ENCODE measurements at places on chromosomes 1 and 21.

GRCh38 chr1:94036730-94037129, 84.2 kb downstream of the ABCA4 start:
- DNase-seq, result no peak

DNA sequence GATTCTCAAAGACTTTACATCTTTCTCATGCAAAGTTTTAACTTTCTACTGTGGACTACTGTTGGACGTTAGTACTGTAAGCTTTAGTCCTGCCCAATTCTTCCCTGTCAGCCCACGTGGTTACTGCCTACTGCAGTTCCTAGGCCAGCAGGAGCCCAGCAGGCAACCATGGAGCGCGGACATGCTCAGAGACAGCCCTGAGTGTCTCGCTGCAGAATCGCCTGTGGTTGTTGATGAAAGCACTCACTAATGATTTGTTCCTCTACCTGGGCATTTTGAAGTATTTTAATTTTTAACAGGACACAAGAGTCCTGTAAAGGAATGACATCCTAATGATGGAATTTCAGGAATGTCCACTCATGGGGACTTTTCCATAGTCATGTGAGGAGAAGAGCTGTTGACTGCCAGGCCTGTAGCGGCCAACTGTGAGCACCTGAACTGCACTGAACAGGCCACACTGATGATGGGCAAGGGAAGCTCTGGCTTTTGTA, 44.1 kb downstream of the PGBD5 start:
- DNase-seq, result no peak

DNA sequence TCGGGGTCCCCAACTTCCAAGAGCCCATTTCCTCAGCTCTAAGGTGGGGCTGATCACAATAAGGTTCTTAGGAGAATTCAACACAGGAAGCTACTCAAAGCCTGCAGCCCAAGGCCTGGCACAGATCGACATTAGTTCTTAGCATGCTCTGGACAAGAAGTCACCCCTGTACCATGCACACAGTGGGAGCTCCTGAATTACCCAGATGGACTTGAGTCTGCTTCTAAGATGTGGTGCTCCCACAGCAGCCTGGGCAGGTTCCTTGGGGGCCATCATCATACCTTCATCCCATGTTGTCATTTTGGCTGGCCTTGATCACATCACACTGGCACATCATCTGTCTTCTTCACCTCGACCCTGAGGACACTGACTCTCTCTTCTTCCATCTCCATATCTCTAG, 153.3 kb upstream of the VAMP3 start:
- no peak for DNase-seq

GRCh38 chr1:172448995-172449584, 5.2 kb upstream of the PIGC start:
- DNase-seq, result no peak

DNA sequence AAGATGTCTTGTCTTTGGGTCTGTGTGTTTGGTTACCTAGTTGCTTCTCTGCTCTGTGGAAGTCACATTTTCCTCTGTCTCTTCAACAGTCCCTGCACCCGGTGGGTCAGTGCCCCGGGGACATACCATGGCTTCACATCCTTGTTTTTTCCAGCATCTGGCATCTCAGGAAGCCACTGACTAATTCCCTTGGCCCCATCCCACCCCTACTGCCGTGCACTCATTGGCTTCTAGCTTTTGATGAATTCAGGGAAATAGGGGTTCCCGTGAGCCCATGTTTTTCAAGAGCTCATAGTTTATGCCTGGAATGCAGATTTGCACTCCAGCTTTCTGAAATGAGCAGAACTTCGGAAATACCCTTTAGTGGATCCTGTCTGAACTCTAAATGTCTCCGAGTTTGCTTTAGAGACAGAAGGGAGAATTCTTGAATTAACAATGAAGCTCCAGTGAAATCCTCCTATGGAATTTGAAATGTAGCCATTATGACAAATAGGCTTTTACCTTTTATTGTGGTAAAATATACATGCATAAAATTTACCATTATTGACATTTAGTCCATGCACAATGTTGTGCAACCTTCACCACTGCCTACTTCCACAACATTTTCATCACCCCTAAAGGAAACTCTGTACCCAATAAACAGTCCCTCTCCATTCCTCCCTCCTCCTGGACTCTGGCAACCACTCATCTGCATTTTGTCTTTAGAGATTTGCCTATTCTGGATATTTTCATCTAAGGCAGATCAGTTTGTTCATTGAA, 67.5 kb downstream of the CLIC6 start:
- no peak for DNase-seq

- no peak for DNase-seq
Measured at GRCh38 chr1:225654688-225655508, 2.0 kb upstream of the ENAH start.

DNA sequence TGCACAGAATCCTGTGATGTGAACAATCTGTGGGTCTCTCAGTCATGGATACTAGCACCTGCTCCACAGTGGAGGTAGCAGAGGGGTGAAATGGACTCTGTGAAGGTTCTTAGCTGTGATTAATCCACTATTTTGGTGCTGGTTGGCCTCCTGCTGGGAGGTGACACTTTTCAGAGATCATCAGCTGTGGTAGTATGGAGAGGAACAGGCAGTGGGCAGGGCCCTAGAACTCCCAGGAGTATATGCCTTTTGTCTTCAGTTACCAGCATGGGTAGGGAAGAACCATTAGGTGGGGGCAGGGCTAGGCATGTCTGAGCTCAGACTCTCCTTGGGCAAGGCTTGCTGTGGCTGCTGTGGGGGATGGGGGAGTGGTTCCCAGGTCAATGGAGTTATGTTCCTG, 54.0 kb upstream of the KCNJ15 start:
- DNase-seq, result no peak

GRCh38 chr1:111982428-111982827, 7.0 kb downstream of the KCND3 start:
- DNase-seq, result no peak

GRCh38 chr1:158054721-158055120, 61.3 kb downstream of the KIRREL1 start:
- no peak for DNase-seq

GRCh38 chr1:49187056-49187455, 410.4 kb upstream of the BEND5 start:
- DNase-seq, result no peak

GRCh38 chr1:156151093-156151688, 2.2 kb upstream of the SEMA4A start:
- DNase-seq, result no peak

GRCh38 chr1:8376358-8376840, 58.5 kb downstream of the SLC45A1 start:
- DNase-seq, result no peak

DNA sequence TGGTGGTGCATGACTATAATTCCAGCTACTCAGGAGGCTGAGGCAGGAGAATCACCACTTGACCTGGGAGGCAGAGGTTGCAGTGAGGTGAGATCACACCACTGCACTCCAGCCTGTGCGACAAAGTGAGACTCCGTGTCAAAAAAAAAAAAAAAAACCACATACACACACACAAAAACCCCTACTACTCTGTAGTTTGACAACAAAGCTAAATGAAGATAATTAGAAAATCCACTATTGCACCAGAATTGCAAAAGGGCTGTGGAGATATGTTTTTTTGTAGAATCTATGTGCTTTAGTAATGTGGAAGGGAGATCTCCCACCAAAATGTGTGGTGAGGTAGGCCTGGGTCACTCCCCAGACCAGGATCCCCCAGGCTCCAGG, 32.2 kb upstream of the KHDRBS1 start:
- no peak for DNase-seq

DNA sequence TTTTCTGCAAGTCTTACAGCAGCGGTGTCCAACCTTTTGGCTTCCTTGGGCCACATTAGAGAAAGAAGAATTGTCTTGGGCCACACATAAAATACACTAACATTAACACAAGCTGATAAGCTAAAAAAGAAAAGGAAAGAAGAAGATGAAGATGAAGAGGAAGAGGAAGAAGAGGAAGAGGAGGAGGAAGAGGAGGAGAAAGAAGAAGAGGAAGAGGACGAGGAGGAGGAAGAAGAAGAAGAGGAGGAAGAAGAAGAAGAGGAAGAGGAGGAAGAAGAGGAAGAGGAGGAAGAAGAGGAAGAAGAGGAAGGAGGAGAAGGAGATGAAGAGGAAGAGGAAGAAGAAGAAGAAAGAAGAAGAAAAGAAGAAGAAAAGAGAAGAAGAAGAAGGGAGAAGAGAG, 230.7 kb downstream of the DENND1B start:
- no peak for DNase-seq

DNA sequence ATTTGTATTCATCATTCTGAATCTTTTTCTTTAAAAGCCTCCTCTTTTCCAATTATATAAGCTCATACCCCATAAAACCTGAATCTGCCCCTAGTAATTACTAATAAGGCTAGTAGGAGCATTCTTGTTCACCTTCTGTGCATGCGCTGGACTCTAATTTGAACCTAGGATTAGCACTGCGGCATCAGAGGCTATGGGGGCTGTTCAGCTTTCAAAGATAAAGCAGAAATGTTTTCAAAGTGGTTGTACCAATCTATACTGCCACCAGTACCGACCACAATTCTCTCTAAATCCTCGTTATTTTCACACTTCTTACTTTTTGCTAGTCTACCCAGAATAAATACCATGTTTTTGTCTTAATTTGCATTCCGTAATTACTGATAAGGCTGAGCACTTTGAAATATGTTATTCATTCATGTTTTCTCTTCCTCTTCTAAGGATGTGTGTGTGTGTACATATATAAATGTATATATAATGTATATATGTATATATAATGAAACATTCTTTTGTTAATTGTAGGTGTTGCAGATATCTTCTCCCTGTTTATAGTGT, 1.6 kb upstream of the DDX59 start:
- DNase-seq, result no peak

GRCh38 chr21:34126691-34127090, 53.3 kb downstream of the MRPS6 start:
- DNase-seq, result no peak

DNA sequence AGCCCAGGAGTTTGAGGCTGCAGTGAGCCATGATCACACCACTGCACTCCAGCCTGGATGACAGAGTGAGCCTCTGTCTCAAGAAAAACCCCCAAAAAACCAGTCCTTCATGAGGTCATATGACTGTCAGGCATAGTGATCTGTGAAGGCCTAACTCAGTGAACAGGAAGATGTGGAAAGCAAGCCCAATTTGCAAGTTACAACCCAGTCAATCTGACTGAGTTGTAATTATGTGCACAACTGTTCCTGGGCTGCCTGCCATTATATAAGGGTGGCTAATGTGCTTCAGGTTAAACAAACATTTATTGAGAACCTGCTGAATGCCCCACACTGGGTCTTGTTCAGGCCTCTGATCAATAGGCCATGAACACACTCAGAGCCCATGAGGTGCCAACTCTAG, 38.2 kb upstream of the KIRREL1 start:
- no peak for DNase-seq
